Neural crest cell (in vitro differentiated cells): ENCODE measurements at places on chromosomes 2 and 18. TPM values are rescaled to one million over a fixed set of nuclear protein-coding genes. Genes with fewer than 3 reads are reported as not detected.

DNA sequence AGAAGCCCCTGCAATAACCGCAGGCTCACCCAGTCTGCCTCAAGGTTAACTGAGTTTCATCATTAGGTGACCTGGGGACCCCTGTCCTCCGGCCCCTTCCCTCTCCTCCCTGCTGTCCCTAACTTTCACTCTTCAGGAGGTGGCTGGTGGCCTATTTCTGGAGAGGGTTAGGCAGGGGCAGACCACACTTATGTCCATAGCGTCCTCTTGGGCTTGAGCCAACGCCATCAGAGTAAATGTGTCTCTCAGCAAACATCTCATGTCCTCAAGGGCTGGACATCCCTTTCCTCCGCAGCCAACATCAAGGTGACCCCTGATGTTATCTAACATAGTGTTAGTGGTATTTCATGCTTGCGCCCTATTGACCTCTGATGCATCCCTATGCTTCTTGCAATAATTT lies 114.8 kb downstream of the BCL11A start:
- DNase-seq, result no peak

HNMT gene
- 5.2 and 5.5 TPM in 2 replicates for total RNA-seq

GRCh38 chr2:122705746-122706145 lies 950.3 kb downstream of the TSN start:
- DNase-seq, result no peak

ASPRV1 gene
- 1.2 and 1.7 TPM in 2 replicates for total RNA-seq

DNA sequence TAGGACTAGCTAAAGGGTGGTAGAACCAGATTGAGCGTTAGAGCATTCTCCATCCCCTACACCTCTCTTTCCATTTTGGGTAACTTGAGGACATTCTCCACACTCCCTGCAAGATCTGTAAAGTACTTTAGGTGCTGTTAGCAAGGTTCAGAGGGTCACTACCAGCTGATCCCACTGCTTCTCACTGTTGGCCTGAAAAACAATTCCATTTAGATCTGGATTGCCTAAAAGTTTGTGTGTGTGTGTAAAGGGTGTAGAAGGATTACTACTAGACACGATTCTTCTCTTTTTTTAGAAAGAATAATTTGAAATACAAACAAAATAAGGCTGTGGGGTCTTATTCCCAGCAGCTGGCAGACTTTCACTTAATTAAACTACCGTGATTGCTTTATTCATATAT lies 95.1 kb upstream of the TMEM178A start:
- DNase-seq, result no peak

GRCh38 chr2:9585486-9585885 lies 29.9 kb upstream of the ADAM17 start:
- DNase-seq, result no peak

GRCh38 chr2:233075966-233076339 lies 15.8 kb downstream of the INPP5D start:
- DNase-seq, result no peak

DNA sequence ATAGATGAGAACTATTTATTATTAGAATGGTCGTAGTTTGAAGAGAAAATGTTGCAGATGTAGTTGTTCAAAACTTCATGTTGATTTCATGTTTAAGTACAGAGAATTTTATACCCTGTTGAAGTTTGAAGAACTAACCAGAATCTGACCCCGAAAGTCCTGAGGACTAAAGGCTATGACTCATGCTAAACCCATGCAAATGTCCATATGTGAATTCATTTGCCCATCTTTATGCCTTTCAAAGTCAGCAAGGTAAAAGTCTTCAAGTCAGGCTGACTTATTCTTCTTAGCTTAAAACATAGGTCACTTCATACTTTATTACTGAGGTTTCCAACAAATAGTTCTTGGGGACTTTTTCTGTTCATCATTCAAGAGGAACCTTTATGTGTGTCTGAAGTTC lies 185.5 kb downstream of the CCDC85A start:
- DNase-seq, result no peak

DNA sequence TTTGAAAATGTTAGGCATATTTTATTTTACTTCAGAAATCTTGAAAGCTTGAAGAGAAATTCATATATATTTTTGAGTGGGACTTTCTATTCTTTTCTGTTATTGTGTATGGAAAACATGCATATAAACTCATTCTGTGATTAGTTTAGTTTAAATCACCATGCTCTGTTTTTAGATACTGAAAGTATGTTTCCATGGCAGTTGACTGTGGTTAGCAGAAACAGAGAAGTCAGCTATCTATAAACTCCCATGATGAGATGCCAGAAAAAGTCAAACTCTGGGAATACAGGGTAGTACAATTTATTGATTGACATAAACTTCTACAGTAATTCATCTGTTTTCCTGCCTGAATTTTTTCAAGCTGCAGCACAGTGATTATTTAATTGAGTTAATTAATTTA lies 905.3 kb upstream of the VRK2 start:
- no peak for DNase-seq

- DNase-seq, result no peak
Measured at GRCh38 chr2:75340560-75340959, 141.2 kb upstream of the TACR1 start.

- DNase-seq, result no peak
Measured at GRCh38 chr18:51077217-51077616, 47.2 kb downstream of the SMAD4 start.

- DNase-seq, result no peak
Measured at GRCh38 chr18:66630831-66631230, 26.9 kb upstream of the CDH19 start.

DNA sequence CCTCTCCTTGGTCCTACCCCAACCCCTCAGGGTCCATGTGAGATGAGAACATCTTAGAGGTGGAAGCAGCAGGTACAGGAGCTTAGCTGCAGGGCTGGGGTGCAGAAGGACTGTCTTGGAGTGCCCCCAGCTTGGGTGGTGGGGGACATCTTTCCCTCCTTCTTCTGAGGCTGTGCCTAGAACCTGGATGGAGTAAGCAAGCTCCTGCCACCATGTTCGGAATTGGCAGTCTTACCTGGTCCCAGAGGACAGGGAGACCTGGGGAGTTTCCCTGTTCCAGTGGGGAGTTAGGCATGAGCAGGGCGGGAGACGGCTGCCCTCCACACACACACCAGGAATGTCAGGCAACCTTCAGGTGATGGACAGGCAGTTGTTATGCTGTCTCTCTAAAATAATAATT lies 131.0 kb upstream of the COPS8 start:
- no peak for DNase-seq

- DNase-seq, result no peak
Measured at GRCh38 chr2:120262761-120263428, 10.2 kb downstream of the RALB start.

DNA sequence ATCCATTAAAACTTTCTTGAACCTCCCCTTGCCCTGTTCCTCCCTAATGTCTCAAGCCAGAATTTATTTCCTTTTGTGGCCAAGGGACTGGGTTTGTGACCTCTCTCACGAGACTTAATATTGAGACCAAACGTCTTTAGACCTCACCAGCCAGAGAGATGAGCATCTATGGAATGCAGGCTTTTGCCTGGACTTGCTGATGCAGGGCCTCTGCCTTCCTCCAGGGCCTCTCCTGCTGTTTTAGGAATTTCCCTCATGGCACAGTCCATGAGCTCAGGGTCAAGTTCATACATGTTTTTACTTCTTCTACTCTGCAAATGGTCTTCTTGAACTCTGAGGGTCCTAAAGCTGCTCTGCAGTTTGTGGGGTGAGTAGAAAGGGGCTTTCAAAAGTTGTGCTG lies 22.3 kb downstream of the IL1B start:
- no peak for DNase-seq

DNA sequence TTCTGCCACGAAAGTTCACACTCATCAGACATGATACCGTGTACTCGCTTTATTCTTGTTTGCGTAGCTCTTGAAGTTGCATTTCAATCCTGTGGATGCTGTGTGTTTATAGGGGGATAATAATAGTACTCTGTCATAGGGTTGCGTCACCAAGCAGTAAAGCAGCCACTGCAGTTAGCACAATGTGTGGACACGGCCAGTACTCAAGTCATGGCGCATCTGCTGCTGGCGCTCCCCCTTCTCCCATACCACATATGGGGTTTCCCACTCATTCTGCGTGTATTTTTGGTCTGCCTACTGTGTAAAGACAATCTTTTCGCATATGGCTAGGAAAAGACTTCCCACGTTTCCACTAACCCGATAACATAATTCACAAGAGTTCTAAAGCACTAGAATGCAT lies 2.1 kb upstream of the ZBTB14 start:
- DNase-seq, result no peak
